ENCODE measurements at places on chromosomes 7 and 10.
A peak's percentile ranks its signal among the peaks of the same experiment; 100 is the strongest.

- H3K27me3 ChIP-seq = no peaks in the 10 kb centered on the region
- no peaks in the 10 kb centered on the region for H3K36me3 ChIP-seq
- peak overlapping the region; percentile 60 for H3K27ac ChIP-seq
- H3K4me3 ChIP-seq = no peak overlapping the region
Observed at GRCh38 chr7:108093341-108093740, 36.8 kb downstream of the LAMB4 start.

DNA sequence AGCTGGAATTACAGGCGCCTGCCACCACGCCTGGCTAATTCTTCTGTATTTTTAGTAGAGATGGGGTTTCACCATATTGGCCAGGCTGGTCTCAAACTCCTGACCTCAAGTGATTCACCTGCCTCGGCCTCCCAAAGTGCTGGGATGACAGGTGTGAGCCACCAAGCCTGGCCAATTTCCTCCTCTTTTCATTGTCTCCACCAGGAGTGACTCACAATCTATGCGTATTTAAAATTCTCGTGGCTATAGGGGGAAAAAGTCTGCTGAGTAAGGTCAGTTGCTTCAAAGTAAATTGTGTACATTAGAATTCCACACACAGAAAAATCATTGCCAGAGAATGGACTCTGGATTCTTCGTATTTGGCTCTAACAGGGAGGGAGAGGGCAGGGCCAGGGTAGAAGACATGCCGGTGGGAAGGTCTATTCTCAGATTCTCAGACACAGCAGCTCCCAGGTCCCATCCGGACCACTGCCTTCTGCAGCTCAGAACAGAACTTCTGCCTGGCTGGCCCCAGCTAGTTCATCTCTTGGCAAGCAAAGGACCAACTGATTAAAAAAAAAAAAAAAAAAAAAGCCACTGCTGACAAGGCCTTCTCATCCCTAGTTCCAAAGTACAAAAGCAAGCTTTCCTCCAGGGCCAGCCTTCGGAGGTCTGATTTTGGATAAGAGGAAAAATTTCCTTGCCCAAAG is 22.2 kb downstream of the PSPH start:
- no peak overlapping the region for H3K4me3 ChIP-seq
- DNase-seq = no peak
- H3K27me3 ChIP-seq = no peaks in the 10 kb centered on the region
- no peak overlapping the region for H3K27ac ChIP-seq
- H3K4me1 ChIP-seq = peaks cover 8% of the 10 kb centered on the region
- H3K36me3 ChIP-seq = peaks cover 6% of the 10 kb centered on the region

- peaks cover 13% of the 10 kb centered on the region for H3K27me3 ChIP-seq
- no peak overlapping the region for H3K27ac ChIP-seq
- no peak for DNase-seq
- no peaks in the 10 kb centered on the region for H3K36me3 ChIP-seq
Observed at GRCh38 chr7:158582089-158582456, 5.5 kb downstream of the PTPRN2 start.

GRCh38 chr7:156865493-156865892 is 27.5 kb downstream of the LMBR1 start:
- DNase-seq = no peak
- H3K4me1 ChIP-seq = no peaks in the 10 kb centered on the region
- no peaks in the 10 kb centered on the region for H3K36me3 ChIP-seq
- no peaks in the 10 kb centered on the region for H3K27me3 ChIP-seq
- H3K4me3 ChIP-seq = no peak overlapping the region
- H3K27ac ChIP-seq = no peak overlapping the region

All from upper lobe of left lung (tissue), 6 donors.